ENCODE measurements at places on chromosomes 3 and 15.

GRCh38 chr15:53618461-53618860 lies 141.0 kb downstream of the WDR72 start:
- no peak for DNase-seq

DNA sequence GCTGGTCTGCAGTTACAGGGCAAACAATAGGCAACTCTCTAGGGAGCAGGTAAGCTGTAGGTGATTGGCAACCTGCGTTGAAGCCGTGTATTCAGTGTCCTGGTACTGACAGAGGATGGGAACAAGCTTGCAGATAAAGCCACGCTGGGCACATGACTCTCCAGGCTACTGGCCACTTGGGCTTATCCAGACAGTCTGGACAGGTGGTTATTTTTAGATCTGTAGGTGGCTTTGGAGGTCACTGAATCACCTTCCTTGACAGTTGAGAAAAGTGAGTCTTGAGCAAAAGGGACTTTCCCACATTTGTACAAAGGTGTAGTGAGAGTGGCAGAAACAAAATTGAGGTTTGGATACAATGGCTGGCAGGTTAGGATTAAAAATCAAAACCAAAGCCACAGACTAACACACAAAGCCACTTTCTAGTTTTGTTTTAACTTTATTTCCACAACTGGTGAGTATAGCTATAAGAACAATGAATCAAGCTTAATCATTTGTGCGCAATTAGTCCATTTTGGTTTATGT lies 22.3 kb upstream of the IL1RAP start:
- DNase-seq: no peak

DNA sequence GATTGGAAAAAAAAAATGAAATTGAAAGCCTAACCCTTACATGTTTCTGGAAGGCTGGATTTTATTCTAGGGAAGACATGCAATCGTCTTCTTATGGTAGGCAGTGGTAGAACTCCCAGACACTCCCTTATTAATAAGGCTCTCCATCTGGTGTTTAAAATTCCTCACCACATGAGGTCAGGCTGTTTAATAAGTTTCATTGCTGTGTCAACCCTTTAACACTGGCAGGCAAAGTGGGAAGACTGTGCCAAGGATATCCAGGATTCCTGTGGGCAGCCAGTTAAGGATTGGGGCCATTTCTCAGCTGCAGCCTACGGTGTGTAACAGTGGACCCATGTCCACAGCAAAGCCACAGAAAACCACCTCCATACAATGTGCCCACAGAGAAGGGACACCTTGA lies 225.5 kb upstream of the CHRM5 start:
- no peak for DNase-seq

DNA sequence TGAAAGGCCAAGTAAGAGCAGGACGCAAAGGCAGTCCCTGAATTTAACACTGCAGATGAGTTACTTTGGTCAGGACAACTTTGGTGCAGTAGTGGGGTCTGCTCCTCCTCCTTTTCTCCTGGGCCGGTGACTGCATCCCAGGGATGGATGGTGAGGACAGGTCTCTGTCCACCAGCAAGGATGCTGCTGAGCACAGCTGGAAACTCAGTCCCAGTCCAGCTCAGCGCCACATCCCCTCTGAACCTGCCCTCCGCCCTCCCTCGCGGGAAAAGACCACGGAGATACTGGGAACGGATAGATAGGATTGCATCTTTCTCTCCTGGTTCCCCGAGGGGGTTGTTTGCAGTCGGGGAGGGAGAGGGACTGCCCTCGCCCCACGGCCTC lies 13.8 kb downstream of the GRAMD2A start:
- DNase-seq: no peak

- DNase-seq: peak; percentile 26
Measured at GRCh38 chr3:41960826-41961750, 815 bp downstream of the ULK4 start.

DNA sequence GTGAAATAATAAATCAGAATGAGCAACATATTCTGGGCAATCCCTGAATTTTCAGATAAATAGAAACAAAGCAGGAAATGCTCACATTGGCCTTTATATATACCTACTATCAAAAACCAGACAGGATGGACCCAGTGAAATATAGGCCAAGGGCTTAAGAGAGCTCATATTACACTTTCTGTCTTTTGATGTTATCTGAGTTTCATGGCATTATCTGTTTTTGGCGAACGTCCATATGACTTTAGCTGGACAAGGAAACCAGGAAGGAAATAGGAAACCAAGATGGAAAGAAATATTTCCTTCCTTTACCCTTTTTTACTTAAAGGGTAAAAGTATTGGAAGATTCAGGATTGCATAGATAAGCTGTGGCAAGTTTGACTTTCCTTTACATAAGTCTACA lies 274.8 kb downstream of the THSD4 start:
- no peak for DNase-seq

GRCh38 chr3:10485380-10485779 lies 20.0 kb downstream of the ATP2B2 start:
- no peak for DNase-seq

DNA sequence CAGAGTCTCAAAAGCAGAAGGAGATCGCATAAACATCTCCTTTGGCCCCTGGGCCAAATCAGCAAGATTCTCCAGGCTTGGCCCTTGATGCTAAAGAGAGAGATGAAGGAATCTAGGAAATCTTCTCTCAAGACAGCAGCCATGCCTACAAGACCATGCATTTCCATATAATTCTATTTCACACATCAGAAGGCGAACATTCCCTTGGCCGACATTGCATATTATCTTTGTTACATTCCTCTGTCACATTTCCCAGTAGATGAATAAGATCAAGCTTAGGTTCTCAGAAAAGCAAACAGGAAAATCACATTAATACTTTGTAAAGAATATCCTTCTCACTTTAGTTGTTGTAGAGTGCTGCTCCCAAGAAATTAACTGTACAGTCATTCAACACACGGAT lies 21.3 kb downstream of the GASK1A start:
- DNase-seq: no peak

DNA sequence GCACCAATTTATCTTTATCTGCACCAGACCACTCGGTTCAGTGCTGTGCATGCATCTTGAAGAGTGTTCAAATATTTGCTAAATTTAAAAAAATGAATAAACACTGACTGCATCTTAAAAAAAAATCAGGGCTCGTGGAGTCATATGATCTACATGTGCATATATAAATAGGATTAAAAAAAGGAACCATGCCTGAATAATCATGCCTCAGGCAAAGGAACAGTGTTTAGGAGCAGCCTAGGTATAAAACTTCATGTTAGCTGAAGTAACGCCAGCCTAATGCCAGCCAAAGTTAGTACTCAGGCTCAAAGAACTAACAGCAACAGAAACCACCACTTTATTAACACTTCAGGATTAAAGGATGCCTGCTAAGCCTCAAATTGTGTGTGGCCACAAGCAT lies 9.5 kb downstream of the ABCC5 start:
- no peak for DNase-seq

DNA sequence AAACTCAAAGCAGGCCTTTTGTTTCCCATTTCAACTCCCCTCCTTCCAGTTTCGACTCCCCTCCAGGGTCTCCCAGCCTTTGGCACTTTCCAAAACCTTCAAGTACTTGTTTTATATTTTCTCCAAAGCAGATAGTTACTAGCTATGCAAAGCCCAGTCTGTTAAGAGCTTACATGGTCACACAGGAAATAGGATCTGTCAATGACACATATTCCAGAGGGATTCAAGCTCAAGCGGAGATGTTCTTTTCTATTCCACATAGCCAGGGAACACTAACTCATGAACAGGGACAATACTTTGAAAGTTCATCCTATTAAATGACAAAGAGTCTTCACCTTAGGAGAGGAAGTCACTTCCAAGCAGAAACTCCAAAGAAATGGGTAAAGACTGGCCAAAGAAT lies 18.6 kb downstream of the SUCLG2 start:
- no peak for DNase-seq

DNA sequence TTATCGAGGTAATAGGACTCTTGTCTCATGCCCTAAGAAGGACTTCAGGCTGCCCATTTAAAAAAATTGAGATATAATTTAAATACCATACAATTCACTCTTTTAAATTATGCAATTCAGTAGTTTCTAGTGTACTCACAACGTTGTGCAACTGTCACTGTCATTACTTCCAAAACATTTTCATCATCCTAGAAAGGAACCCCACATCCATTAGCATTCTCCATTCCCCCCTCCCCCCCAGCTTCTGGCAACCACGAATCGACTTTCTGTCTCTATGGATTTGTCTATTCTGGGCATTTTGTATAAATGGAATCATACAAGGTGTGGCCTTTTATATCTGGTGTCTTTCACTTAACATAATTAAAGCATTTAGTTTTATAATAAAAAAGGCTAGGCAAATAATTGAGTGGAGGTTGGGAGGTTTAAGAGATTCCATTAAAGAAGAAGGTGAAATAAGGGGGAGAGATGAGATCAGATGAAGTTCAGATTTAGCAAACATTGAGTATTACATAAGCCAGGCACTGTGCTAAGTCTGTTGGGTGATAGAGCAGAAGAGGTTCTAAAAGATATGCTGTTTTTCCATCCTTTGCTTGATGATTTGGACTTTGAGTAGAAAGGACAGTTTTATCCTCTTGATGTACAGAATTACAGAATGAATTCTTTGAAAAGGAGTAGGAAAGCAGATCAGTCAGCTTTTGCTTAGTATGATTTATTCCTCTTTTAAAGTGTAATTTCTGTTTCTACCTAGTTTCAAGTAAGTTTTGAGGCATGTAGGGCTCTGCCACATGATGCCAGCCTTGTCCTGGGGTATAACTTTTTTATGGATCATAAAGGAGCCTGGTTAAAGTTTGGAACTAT lies 36.3 kb downstream of the UBE2E2 start:
- no peak for DNase-seq

DNA sequence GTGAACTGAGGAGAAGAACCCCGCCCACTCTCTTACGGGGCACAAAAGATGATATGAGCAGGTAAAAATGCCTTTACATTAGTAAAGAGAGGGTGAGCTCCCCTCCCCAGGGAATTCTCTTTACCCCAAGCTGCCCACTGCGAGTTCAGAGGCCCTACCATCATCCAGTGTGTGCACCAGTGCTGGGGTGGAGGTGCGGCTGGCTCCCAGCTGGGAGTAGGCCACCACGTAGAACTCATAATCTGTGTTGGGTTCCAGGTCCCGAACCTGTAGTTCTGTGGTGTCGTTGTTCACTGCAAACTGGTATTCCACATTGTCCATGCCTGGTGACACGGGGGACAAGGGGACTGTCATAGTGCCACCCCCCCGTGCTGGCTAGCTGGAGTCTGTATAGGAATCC lies 17.1 kb upstream of the IGDCC3 start:
- no peak for DNase-seq

- DNase-seq: no peak
Measured at GRCh38 chr3:188208516-188208981, 54.6 kb downstream of the LPP start.

DNA sequence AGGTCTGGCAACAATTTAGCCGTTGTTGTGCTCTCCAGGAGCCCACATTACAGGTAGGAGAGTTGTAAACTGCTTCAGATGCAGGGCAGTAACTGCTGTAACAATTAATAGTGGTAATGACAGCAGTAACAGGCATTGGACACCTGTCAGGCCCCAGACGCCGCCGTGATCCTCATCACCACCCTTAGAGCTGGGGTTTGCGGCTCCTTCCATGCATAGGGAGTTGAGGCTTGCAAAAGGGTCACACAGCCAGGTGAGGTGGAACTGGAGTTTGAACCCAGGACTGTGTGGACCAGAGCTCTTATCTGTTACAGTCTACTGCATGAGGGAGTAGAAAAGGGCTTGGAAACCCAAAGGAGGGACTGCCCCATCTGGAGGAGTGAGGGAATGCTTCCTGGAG lies 26.8 kb upstream of the NR2C2 start:
- DNase-seq: no peak

DNA sequence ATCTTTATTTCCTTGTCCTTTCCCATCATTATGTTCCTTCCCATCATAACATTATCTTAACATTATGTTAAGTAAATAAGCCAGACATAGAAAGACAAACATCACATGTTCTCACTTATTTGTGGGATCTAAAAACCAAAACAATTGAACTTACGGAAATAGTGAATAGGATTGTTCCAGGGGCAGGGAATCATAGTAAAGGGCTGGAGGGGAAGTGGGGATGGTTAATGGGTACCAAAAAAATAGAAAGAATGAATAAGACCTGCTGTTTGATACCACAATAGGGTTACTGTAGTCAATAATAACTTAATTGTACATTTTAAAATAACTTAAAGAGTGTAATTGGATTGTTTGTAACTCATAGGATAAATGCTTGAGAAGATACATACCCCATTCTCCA lies 36.7 kb upstream of the MBNL1 start:
- no peak for DNase-seq

GRCh38 chr3:5579139-5579602 lies 391.7 kb downstream of the EDEM1 start:
- no peak for DNase-seq

GRCh38 chr3:8336456-8336855 lies 165.2 kb upstream of the LMCD1 start:
- no peak for DNase-seq

DNA sequence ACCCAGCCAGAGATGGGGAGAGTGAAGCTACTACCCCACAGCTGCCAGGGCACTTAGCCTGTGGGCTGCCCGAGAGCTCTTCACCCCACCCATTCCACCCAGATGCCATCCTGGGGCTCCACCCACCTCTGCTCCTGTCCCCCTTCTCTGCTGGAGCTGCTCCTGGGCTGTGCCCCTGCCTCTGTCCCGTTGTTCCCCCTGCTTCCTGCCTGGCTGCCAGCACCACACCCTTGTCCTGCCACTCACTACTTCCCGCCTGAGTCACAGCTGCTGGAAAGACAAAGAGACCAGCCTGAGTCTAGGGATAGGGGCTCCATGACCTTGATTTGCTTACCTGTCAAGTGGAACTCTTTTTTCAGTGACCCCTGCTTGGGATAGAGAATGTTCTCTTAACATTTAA lies 12.4 kb downstream of the GNAI2 start:
- no peak for DNase-seq

DNA sequence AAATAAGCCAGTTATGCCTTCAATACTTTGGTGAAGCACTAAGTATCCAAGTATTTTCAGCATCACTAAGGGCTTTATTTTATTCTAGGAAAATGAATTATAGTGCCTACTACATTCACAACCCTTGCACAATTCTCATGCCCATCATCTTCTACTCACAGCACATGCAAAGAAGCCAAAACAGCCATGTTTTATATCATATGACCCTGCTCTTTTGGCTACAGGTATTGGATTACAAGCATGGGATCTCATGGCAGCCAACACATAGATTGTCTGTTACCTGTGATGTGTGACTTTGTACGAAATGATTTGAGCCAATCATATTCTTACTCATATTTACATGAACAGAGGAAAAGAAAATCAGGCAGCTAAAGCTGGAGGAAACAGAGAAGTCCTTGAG lies 38.6 kb downstream of the STT3B start:
- no peak for DNase-seq

GRCh38 chr3:168251371-168251770 lies 155.6 kb upstream of the GOLIM4 start:
- DNase-seq: no peak

GRCh38 chr15:91537856-91538255 lies 315.7 kb upstream of the SLCO3A1 start:
- DNase-seq: no peak

Data from activated T-helper 1 cell treated with anti-CD3 and anti-CD28 coated beads, Interleukin-2, amount 50 U/mL, for 16 hours (primary cell).